ENCODE measurements at places on chromosomes 7 and 10.
A peak's percentile ranks its signal among the peaks of the same experiment; 100 is the strongest.

GRCh38 chr7:154373956-154374355 lies 321.8 kb downstream of the DPP6 start:
- DNase-seq = no peak

- no peak for DNase-seq
Observed at GRCh38 chr7:27170426-27171324, 3.4 kb downstream of the HOXA10 start.

GRCh38 chr10:73247509-73248258 lies 629 bp upstream of the DNAJC9 start:
- no peak for DNase-seq

GRCh38 chr10:72421885-72422540 lies 67.3 kb upstream of the DNAJB12 start:
- no peak for DNase-seq

DNA sequence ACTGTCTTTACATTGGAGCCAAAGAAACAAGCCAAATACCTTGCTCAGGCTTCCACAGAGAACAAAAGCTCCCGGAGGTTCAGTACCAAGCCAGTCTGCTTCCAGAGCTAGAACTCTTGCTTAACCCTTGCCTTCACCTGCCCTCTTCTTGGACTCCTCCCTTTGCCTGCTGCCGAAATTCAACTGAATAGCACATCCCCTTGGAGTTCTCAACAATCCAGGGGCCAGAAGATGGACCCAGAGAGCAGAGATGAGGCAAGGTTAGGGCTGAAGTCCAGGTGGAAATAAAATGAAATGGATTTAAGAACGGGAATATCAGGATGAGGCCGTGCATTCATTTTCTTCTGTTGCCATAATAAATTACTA lies 876 bp upstream of the PIK3AP1 start:
- no peak for DNase-seq

DNA sequence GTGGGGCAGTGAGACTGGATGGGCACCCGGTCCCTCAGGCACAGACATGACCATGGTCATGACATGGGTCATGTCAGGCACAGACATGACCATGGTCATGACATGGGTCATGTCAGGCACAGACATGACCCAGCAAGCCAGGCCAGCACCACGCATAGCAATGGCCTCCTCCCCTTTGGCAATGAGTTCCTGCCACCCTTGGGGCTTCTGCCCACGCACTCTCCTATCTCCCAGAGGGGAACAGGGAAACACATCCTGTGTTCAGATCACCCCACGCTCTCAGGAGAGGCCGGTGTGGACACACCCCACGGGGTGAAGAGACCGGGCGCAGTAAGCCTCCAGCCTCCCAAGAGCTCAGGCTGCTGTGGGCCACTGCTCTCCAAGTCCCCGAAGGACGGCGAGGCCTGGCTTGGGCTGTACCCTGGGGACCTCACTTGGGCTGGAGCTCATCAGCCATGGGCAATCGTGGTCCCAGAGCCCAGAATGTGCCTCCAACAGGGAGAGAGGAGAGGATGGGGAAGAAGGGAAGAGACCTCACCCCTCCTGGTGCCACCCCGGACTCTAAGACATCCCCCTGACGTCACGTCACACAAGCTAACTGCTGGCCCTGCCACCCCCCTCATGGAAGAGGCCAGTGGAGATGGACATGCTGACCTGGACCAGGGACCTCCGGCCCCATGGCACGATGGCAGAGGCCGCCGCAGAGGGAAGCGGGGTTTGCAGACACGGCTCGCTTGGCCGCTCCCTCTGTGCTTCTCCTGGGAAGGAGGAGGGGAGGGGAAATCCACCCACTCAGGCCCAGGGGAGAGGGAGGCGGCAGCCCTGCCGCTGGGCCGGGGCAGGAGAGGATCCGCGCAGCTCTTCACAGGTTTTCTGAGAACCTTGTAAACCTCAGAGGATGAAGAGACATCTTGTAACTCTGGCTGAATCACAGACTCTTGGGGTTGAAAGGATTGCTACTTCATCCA lies 269.6 kb downstream of the ELFN1 start:
- no peak for DNase-seq

- no peak for DNase-seq
Observed at GRCh38 chr7:149716007-149716931, 57.1 kb downstream of the ZNF467 start.

GRCh38 chr7:111752022-111752582 lies 189.8 kb upstream of the IMMP2L start:
- peak; percentile 28 for DNase-seq

DNA sequence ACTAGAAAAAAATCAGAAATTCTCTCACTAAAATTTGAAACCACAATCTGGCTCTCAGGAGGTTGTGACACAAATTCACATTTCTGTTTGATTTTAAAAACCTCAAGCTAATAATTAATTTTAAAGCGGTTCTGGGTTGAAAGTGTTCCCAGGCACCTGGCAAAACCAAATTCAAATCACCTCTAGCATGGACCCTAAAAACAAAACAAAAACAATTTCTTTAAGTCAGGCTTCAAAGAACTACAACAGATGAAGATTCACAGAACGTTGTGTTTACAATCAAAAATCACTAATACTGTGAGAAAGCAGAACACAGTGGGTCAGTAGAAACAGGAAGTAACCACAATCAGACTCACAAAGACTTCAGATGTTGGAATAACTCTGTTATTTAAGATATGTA lies 7.2 kb upstream of the RELN start:
- no peak for DNase-seq

GRCh38 chr7:103714376-103714927 lies 268.4 kb upstream of the SLC26A5 start:
- no peak for DNase-seq

DNA sequence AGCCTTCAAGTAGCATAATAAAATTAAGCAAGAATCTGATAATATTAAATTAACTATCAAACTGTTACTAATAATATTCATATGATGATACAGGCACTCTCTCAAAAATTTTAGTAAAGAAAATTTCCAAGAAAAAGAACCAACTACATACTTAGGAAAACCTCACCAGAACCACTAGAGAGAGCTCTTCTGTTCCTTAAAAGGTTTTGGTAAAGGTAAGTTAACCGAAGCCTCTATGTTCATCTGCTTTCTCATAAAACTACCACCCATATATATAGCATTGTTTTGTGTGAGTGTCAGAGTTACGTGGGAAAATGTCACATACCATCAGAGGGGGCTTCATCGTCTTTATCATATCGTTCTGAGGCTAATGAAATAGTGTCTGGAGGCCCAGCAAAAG lies 20.7 kb downstream of the SKAP2 start:
- DNase-seq = no peak
